ENCODE measurements at places on chromosomes 4 and X.

GRCh38 chrX:44669626-44670025 lies 127.0 kb upstream of the FUNDC1 start:
- DNase-seq: no peak

DNA sequence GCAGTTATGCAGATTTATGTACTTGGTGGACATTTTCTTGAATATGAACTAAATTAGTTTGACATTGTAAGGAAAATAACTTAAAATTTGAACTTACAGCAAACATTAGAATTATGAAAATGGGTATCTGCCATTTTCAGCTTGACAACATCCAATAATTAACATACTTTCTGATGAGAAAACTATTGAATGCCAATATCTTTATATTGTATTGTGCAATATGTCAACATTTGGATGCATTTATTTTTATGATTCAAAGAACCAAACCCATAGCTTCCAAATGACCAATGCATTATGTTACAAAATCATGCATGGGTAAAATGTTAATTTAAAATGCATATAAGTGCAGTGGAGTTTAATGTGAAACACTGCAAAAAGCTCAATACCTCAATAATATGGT lies 562.5 kb downstream of the TRAM1L1 start:
- DNase-seq: no peak

GRCh38 chr4:119299260-119299671 lies 22.7 kb downstream of the FABP2 start:
- DNase-seq: no peak

GRCh38 chrX:120769576-120770341 lies 105.9 kb downstream of the CT47B1 start:
- DNase-seq: peak; percentile 11

DNA sequence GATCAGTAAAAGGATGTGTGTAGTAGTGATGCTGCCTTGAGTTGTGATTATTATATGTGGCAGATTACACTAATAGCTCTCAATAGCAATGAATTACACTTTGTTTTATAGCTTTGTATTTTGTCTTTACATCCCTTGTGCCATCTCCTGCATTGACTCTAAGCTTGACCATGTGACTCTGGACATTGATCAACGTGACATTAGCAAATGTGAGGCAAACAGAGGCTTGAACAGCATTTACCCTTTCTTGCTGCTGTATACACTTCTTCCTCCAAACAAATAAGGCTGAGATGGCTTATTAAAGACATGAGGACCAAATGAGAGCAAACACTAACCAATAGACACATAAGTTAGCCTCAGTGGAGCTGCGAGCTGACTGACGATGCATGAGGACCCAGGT lies 63.5 kb downstream of the MAD2L1 start:
- DNase-seq: no peak

DNA sequence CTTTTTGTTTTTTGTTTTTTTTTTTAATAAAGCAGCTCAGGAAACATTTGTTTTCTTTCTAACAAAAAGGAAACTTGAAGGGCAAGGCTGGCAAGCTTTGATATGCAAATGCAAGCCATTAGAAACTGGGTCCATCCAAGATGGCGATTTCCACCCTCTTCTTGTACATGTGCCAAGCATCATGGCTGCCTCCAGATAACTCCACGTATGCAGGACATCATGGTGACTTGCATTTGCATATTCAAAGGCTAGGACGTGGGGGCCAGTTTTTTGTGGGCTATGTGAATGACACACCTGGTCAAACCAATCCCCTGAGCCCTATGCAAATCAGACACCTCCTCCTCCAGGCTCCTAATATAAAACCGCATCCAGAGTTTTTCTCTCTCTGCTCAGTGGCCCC lies 692.6 kb downstream of the FAM133A start:
- no peak for DNase-seq

GRCh38 chr4:165364452-165365080 lies 14.2 kb upstream of the CPE start:
- no peak for DNase-seq

DNA sequence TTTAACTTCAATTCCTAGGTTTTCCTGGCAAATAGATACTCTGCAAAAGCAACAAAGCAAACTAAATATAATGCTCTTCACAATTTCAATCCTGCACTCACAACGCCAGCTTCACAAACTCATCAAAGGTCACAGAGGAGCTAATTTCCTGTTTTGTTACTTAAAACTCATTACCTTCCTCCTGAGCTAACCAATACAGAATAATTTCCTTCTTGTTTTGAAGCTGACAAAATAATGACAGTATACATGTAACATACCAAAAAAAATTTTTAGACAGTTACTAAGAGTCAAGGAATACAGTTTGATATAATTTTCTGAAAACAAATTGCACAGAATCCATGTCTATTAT lies 17.9 kb downstream of the CNOT6L start:
- DNase-seq: no peak

- peak; percentile 55 for DNase-seq
Measured at GRCh38 chr4:26784207-26784865, 76.3 kb upstream of the STIM2 start.

GRCh38 chrX:37445182-37445581 lies 96.0 kb downstream of the PRRG1 start:
- DNase-seq: no peak

DNA sequence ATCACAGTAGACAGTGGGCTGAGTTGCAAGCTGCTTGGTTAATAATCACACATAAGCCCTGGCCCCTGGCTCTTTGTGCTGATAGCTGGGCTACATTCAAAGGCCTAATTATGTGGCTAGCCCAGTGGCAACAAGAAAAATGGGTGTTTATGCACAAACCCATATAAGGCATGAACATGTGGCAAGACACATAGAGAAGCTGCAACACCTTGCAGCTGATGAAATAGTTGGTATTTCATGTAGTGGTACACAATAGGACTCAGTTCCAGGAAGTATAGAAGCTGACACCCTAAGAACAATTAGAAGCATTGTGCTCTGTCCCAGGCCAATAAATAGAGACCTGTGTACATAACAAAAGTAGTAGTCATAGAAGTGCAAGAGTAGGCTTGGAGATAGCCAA lies 14.6 kb upstream of the ZNF630 start:
- no peak for DNase-seq

DNA sequence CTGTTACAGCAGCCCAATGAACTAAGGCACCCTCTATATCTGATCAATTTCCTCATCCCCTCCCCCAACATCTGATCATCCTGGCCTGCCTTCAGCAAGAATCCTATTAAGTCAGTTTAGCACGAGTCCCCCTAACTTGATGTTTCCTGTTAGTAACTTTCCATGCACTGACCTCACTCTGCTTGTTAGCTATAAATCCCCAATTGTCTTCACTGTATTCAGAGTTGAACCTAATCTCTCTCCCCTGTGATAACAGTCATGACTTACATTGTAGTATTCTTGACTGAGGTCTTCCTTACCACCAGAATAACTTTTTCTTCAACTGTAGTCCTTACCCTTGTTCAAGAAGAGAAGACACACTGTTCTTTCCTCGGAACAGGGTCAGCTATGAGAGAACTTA lies 8.5 kb downstream of the ANXA5 start:
- no peak for DNase-seq

GRCh38 chr4:120865985-120866384 lies 56.5 kb downstream of the PRDM5 start:
- DNase-seq: no peak

DNA sequence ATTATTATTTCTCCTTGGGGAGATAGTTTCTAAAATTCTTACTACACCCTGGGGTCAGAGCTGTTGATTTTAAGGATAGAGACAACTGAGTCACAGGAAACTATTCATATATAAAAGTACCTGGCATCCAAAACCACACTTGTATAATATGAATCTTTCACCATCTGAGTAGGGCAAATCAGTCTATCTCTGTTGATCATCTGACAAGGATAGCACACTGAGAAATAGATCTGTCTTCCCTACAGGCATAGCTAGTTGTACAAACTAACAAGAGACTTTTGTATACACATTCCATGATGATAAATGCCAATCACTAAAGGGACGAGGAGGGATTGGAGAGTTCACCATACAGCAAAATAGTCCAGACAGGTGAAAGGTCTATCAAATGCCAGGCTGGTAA lies 30.0 kb downstream of the PKD2 start:
- DNase-seq: no peak

GRCh38 chr4:54539500-54540029 lies 118.2 kb upstream of the KIT start:
- DNase-seq: peak; percentile 62

GRCh38 chr4:121675715-121676114 lies 21.1 kb downstream of the ANXA5 start:
- no peak for DNase-seq

DNA sequence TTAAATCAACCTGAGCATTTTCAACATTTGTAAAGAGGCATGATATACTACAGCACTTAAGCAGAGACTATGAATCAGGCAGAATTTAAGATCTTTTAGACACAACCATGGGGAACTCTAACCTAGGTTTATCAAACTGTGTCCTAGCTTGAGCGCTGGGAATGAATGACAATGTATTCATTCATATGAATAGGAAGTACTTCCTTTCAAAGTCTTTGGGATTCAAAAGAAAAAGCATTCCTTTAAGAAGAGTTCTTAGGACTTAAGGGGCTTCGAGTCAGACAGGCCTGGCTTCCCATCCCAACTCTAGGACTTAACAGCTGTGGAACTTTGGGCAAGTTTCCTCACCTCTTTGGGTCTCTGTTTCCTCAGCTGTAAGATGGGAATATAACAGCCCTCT lies 104.6 kb downstream of the ANAPC4 start:
- DNase-seq: no peak

GRCh38 chr4:79395841-79396240 lies 12.2 kb downstream of the GK2 start:
- no peak for DNase-seq

GRCh38 chrX:1384658-1385252 lies 7.2 kb downstream of the SLC25A6 start:
- no peak for DNase-seq

DNA sequence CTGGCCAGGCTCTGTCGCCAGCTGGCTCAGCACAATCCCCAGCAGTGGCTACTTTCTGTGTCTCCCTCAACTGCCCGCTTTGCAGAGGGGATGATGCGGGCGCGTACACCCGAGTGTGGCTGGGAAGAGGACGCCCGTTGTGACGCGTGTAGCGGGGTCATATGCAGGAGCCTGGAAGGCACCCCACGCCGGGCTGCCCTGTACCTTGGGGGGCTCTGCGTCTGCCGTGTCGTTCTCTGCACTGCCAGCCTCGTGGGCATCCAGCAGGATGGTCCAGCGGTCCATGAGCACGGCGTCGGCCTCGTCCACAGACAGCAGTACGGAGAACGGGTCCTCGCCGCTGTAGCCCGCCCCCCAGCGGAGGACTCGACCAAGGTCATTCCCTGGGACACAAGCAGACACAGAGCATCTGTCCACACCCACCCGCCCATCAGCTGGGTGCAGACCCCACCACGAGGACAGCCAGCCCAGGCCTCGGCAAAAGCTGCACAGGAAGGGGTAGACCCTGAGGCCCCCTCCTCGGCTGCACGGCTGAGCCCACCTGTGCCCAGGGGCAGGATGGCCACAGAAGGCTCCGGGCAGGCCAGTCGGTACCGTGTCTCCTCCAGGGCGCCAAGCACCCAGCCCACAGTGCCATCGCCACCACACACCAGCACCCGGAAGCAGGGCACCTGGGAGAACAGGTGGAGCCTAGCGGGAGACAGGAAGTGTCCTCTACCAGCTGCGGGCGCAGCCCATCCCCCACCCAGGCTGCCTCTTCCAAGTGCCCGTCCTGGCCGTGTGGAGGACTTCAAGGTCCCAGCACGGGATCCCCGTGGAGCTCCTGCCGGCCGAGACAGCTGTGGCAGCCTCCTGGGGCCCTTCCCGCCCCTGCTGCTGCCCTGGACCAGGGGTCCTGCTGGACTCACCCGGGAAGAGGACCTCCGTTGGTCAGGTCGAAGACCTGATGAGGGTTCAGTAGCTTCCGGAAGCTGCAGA lies 10.8 kb downstream of the DGKQ start:
- DNase-seq: no peak

DNA sequence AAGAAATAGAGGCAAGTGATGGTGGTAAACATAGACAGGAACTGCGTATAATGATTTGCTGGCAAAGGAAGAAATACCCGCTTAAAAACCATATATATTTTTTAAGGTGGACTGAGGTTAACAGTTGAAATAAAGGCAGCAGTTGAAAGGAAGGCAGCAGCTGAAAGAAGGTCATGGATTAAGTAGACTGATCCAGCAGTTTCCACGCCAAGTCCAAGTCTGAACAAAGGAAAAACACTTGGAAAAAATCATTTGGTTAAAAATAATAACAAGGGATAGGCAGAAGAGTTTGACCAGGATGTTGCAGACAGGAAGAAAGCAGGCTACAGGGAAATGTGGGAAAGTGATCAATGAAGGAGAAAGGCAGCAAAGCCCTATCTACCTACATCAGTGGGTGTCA lies 93.6 kb downstream of the AMELX start:
- DNase-seq: no peak

Data from erythroblast (primary cell).